ENCODE measurements at places on chromosomes 7 and 10. TPM values are rescaled to one million over a fixed set of nuclear protein-coding genes. Genes with fewer than 3 reads are reported as not detected.

GRCh38 chr10:69959911-69960310, 92.7 kb upstream of the MACROH2A2 start:
- DNase-seq: no peak

The LRRC4 gene
- 3.4 TPM for total RNA-seq

- no peak for DNase-seq
These were observed 38.6 kb downstream of the NEBL start for GRCh38 chr10:20858292-20859124.

The PHYHIPL gene
- 0.51 TPM for total RNA-seq

The ACBD7 gene
- total RNA-seq: not detected

- no peak for DNase-seq
These were observed 21.6 kb downstream of the PITRM1 start for GRCh38 chr10:3150961-3151360.

The GIMAP1 gene
- total RNA-seq: 5.4 TPM

The CALML5 gene
- not detected for total RNA-seq

- DNase-seq: peak; percentile 61
These were observed 976 bp downstream of the ABCF2 start for GRCh38 chr7:151225948-151226510.

DNA sequence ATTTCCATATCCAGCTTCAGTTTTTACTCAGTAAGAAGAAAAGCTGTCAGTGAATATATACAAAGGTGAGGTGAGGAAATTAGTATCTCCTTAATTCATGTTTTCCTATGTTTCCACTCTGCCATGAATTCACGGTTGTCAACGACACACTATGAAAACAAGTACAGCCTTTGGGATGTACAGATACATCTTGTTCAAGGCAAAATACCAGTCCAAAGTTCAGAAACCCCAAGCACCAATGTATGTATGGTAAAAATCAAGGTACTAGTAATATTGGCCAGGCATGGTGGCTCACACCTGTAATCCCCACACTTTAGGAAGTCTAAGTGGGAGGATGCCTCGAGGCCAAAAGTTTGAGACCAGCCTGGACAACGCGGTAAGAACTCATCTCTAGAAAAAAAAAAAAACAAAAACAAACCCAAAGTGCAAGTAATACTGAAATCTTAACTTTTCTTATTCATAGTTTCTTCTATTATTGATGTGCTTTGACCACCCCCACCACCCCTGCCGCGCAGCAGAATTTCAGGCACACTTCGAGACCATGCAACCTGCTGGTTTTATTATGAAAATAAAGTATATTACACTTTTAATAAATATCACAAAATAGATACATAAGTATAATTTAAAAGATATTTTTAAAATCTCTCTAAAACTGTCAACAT, 3.5 kb downstream of the ESYT2 start:
- no peak for DNase-seq

DNA sequence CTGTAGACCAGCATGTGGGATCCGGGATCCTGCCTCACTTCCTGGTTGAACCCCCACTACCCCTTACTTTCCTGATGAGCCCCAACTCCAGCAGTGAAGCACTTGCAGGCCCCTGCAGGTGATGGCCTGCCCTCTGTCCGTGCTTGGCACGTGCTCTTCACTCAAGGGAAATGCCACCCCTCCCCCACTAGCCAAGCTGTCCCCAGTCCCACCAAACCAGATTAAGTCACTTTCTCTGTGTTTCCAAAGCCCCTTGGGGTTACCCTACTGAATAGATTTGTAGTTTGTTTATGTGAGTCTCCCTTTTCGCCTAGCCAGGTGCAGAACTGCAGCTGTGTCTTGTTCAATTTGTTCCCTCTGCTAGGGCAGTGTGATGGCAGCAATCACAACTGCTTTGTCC, 121.7 kb downstream of the WDFY4 start:
- no peak for DNase-seq

The TAC1 gene
- not detected for total RNA-seq

DNA sequence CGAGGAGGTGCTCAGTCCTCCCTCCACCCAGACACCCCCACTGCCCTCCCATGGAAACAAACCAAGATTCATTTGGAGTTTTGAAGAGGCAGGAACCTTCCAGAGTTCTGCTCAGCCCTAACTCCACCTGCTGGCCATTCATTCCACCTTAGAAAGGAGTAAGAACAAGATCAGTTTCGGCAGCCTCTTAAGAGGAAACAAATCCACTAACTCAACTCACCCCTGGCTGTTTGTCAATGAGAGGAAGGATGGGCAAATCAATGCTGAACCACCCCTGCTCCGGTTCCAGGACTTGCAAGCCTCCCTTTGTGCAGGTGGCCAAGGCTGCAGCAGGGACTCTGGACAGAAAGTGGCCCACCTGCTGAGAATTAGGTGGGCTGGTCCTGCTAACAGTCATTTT, 26.2 kb downstream of the CCDC3 start:
- DNase-seq: no peak

GRCh38 chr7:13604178-13604577, 385.3 kb downstream of the ETV1 start:
- no peak for DNase-seq

The LRRC18 gene
- not detected for total RNA-seq

- no peak for DNase-seq
These were observed 154.2 kb downstream of the ARHGAP12 start for GRCh38 chr10:31774299-31774900.

- no peak for DNase-seq
These were observed 65.6 kb downstream of the MKI67 start for GRCh38 chr10:128060341-128061250.

The ETV1 gene
- total RNA-seq: 10.5 TPM

- peak; percentile 74 for DNase-seq
These were observed 86.6 kb upstream of the TCERG1L start for GRCh38 chr10:131398166-131398565.

GRCh38 chr7:125643302-125643701, 713.7 kb upstream of the POT1 start:
- no peak for DNase-seq

The ANK3 gene
- total RNA-seq: 5.7 TPM

- DNase-seq: peak; percentile 92
These were observed 1.3 kb upstream of the TNRC18 start for GRCh38 chr7:5424749-5425506.

GRCh38 chr7:7922684-7923385, 45.8 kb upstream of the GLCCI1 start:
- no peak for DNase-seq

- DNase-seq: no peak
These were observed 45.1 kb downstream of the SLC25A40 start for GRCh38 chr7:87831097-87831496.

The ZNF488 gene
- total RNA-seq: not detected

- peak; percentile 94 for DNase-seq
These were observed 35.4 kb downstream of the BAG3 start for GRCh38 chr10:119686465-119687191.

The GARIN1A gene
- 2.9 TPM for total RNA-seq

- DNase-seq: peak; percentile 69
These were observed 47.7 kb upstream of the MKRN1 start for GRCh38 chr7:140526787-140527664.

The THSD7A gene
- 7.0 TPM for total RNA-seq

- no peak for DNase-seq
These were observed 91.5 kb downstream of the SEMA3D start for GRCh38 chr7:85095366-85095765.

- no peak for DNase-seq
These were observed 92.7 kb downstream of the LSMEM1 start for GRCh38 chr7:112573302-112574039.

DNA sequence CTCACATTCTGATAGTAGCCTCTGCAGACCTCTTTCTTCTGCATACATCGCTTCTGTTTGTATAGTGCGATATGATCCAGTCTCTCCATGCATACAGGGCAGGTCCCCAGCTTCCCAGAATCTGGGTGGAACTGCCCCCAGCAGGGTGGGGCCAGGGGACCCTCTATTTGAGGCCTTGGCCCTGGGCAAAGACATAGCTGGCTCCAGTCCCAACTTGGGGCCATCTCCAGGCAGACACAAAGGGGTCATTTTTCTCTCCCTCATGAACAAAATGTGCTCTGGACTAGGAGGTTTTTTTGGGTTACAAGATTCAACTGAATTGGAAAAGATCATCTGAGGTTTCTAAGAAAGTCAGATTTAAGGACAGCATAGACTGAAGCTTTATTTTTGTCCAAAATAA, 21.1 kb upstream of the HSPA12A start:
- no peak for DNase-seq

The GPER1 gene
- total RNA-seq: 5.5 TPM

- DNase-seq: no peak
These were observed 37.0 kb upstream of the IL15RA start for GRCh38 chr10:6014241-6014761.

DNA sequence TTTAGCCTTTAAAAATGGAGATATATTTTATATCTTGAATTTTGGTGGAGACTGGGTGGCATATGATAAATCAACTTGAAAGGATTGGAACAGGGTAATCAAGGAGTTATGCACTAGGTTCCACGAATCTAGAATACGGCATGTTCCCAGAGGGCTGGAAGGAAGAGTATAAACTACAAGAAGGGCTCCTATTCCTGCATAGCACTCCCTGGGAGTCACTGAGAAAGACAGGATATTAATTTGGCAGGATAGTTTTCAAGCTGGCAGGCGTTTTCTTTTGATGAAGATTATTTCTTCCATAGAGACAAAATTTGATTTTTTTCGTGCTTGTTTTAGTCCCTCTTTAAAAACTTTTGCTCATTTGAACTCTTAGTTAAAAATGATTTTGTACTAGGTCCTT, 119.7 kb downstream of the VWC2 start:
- no peak for DNase-seq

The NFE2L3 gene
- 1.8 TPM for total RNA-seq

The CPN1 gene
- not detected for total RNA-seq

The GRM8 gene
- not detected for total RNA-seq

- DNase-seq: no peak
These were observed 33.9 kb downstream of the PTER start for GRCh38 chr10:16470747-16471146.

- DNase-seq: peak; percentile 18
These were observed 544.5 kb upstream of the FOXK1 start for GRCh38 chr7:4137552-4137951.

- no peak for DNase-seq
These were observed 108.9 kb downstream of the COL13A1 start for GRCh38 chr10:69910561-69910960.

DNA sequence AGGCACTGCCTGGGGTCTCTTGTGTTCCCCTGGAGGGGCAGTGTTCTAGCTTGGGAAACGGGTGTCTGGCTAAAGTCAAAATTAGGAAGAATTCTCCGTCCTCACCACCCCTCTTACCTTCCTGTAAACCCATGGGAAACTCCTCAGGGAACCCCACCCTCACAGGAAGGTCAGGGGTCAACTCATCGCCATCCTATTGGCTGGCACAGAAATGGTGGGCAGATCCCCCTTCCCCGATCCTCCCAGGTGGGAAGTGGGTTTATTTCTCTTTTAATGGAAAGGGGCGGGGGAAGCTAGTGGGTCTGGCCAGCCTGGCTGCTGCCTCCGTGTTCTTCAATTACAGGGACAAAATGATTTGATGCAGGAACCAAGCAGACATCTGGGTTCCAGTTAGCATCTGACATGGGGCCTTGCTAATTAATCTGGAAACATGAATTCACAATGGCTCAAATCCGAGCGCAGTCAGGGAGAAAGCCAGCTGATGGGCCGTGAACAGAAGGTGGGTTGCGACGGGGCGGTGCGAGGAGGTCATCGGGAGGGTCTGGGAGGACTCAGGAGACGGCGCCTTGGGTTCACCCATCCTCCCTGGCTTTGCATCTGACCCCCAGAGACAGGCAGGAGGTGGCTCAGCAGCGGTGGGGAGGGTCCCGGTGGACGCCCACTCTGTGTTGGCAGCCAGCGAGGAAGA, 66.6 kb downstream of the SLIT1 start:
- peak; percentile 45 for DNase-seq

- DNase-seq: no peak
These were observed 47.9 kb downstream of the OGDH start for GRCh38 chr7:44654255-44654796.

DNA sequence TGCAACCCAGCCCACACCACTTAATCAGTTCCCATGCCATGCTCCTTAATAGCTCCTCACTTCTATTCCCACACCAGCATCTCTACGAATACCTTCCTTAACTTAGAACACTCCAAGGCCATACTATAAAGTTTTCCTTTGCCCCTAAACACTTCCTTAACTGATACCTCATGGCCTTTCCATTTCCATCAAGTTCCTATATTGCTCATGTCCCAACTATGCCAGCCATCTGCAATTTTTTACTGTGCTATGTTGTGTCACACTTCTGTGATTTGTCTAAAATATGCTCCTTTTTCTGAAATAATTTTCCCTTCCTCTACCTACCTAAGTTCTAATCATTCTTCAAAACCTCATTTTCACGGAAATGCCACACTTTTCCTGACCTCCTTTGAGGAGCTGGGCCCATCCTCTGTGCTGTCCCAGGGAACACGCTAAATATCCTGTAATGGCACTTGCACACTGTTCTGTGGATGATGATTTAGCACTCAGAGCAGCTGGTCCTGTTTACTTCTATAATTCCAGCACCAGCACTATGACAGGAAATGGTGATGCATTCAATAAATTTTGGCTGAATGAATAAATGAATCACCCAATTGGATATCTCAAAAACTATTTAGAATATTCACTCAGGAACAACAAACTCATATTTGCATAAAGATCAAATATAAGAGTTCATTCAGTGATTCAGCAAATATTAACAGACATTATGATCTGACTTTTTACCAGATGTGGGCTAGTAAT, 266.5 kb upstream of the HGF start:
- no peak for DNase-seq

The GPAM gene
- 13.8 TPM for total RNA-seq

The FANK1 gene
- total RNA-seq: 1.5 TPM

DNA sequence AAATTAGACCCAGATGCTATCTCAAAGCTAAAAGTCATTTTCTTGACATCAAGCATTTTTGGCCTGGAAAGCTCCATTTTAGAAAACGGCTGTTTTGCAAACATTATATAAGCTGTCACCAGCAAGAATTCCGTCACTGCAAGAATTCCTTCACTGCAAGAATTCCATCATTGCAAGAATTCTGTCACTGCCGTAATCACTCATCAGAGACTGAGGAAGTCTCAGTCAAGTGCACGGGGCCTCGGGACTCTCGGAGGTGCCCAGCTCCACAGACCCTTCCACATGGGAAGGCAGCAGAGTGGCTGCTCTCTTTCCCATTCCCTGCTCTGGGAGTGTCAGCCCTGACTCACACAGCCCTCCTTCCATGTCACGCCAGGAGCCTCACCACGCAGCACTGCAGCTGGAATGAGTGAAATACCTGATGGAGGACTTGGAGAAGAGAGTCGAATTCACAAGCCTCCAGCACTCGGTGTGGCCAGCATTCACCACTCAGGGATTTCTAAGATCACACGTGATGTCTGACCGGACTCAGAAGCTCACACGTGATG, 168.3 kb downstream of the PTPRN2 start:
- DNase-seq: peak; percentile 66

GRCh38 chr7:118861581-118861980, 637.1 kb downstream of the ANKRD7 start:
- no peak for DNase-seq

All from posterior vena cava (tissue), 2 donors.